ENCODE measurements at places on chromosomes 6 and 20. TPM values are rescaled to one million over a fixed set of nuclear protein-coding genes. Genes with fewer than 3 reads are reported as not detected.

DNA sequence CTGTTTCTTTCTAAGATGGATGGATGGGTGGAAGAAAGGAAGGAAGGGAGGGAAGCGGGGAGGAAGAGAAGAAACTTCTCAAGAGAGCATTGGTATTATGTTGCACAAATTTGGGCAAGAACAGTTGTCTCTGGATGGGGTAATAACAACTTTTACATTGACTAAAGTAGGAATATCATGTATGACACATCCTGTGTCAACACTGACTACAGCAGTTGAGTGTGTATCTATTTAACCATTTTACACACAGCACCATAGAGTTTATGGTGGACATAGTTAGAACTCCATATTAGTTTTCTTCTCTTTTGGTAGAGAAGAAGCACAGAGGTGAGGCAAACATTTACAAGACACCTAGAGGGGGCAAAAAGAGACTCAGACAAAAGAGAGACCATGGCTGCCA lies 44.2 kb upstream of the RNF146 start:
- no peak for DNase-seq

GRCh38 chr6:12232821-12233220 lies 57.3 kb upstream of the EDN1 start:
- no peak for DNase-seq

DNA sequence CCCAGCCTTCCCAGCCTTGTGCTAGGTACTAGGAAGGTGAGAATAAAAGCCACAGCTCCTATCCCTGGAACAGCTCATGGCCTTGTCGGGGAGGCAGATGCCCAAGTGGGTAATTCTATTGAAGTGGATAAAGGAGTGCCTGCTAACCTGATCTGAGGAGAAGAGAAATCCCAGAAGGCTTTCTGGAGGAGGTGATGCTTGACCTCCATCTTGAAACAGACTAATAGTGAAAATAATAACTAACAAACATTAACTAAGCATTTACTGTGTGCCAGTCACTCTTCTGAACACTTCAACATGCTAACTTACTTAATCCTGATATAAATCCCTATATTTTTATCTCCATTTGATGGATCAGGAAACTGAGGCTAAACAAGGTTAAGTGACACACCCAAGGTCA lies 493.2 kb upstream of the CHD6 start:
- DNase-seq = no peak

Gene TCP11
- total RNA-seq = not detected

Gene TFAP2C
- total RNA-seq = 6.9 TPM

Gene PRDM13
- not detected for total RNA-seq

DNA sequence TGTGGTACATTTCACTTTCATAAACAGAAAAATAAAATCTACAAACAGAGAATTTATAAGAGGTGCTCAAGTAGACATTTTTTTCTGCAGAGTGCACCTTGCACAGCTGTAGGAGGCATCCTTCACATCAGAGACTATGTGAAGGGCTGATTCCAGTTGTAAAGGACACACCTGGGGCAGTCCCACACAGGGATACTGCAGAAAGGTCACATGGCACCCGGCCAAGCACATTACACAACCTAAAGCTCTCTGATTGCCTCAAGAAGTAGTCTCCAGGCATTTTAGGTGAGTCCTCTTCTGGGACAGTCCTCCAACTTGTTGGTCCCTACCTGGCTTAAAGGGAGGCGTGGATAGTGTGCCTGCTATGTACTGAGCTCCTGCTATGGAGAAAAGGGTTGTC lies 502.9 kb upstream of the NOX3 start:
- DNase-seq = no peak

All from HCT116 (cell line).